ENCODE measurements at places on chromosomes 2 and 18.

- DNase-seq, result no peak
Measured at GRCh38 chr2:186551323-186552050, 38.4 kb upstream of the ITGAV start.

- DNase-seq, result no peak
Measured at GRCh38 chr2:8573234-8573941, 108.5 kb upstream of the ID2 start.

DNA sequence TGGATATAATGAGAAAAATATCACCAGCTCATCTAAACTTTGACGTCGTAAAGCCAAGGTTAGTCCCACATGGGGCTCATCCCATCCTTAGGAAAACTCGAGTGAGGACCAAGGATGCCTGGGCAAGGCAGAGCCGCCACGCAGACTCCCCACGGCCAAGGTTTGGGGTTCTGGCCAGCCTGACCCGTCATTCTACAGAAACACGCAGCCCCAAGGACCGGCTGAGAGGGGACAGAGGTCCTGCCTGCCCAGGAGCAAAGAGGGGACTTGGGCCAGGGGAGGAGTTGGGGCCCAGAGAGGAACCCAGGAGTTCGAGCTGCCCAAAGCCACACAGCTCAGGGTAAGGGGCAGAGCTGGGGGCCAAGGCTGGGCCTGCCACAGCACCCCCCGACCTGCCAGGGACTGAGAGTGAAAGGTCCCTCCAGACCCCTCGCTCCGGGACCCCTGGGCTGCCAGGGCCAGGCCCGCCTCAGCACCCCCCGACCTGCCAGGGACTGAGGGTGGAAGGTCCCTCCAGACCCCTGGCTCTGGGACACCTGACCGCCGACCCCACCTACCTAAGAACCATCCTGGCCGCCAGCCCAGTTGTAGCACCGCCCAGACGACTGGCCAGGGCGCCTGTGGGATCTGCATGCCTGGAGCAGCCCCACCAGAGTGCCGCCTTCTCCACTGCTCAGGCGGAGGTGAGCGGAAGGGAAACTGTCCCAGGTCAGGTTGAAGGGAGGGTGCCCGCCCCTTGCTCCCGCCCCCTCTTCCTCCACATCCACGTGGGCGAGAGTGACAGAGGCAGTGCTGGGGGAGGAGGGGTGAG is at the start of gene PDCD1:
Gene PDCD1, minus strand, starts transcription at position 689 of the 811 bp plus-strand sequence. Its CDS starts 56 bp downstream, at position 633.
- DNase-seq, result peak; percentile 89

GRCh38 chr2:131055169-131056065 is 37.8 kb downstream of the FAM168B start:
- DNase-seq, result no peak

GRCh38 chr2:57947398-57947797 is 99.2 kb upstream of the VRK2 start:
- DNase-seq, result no peak

GRCh38 chr2:12642859-12643258 is 73.9 kb upstream of the TRIB2 start:
- no peak for DNase-seq

- DNase-seq, result no peak
Measured at GRCh38 chr18:32847691-32848090, 74.9 kb upstream of the KLHL14 start.

- DNase-seq, result no peak
Measured at GRCh38 chr2:68290901-68291300, 28.8 kb downstream of the CNRIP1 start.

DNA sequence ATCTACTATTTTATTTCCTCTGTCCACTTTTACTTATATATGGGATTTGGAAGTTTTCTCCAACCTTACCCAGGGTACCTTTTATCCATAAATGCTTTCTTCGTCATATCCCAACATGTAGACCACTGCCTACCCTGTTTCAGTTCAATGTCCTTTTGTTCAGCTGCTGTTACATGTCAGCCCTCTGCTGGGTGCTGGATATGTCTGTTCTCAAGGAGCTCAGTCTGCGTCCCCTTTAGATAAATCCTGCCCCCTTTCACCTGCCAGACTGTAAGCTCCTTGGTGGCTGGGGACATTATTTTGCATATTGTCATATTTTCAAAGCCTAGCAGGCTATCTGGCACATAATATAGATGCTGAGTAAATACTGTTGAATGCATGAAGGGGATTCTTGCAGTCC is 53.2 kb downstream of the NEMP2 start:
- DNase-seq, result no peak

DNA sequence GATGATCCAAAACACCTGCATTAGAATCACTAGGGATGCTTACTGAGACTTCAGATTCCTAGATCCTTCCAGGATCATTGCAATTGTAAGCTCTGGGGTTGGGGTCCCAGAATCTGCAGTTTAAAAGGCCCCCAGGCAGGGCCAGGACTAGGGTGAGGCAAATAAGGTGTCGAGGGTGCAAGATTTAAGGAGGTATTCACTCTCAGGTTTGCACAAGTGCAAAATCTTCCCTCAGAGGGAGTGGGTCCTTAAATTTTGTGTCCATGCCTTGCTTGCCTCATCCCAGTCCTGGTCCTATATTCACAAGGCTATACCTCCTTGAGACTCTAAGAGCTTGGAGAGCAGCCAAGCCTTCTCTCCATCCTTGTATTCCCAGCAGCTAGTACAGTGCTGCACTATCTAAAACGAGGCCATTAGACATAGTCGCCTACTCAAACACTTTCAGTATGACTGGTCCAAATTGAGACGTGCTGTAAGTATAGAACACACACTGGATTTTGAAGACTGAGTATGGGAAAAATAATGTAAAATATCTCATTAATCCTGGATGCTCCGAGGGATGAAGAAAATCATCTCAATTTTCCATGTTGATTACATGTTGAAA is 31.6 kb upstream of the MREG start:
- DNase-seq, result no peak

GRCh38 chr18:26434887-26435286 is 113.5 kb downstream of the KCTD1 start:
- no peak for DNase-seq

DNA sequence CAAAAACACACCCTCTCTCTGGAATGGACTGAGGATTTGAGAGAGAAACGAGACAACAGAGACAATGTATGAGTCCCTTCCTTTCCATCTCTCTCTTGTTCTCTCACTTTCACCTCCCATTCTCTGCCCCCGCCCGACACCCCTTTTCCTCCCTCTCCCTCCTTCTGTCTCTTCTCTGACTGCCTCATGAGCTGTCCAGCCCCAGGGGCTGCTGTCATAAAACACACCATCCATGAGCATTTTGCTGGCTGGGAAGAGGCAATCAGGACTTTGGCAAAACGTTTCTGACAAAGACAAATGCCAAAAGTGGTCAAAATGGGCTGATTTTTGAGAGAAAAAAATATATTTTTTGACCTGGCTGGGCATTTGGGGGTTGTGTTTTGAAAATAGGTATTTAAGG is 377.2 kb downstream of the EN1 start:
- no peak for DNase-seq

GRCh38 chr2:186925514-186925913 is 76.5 kb upstream of the ZSWIM2 start:
- DNase-seq, result no peak

DNA sequence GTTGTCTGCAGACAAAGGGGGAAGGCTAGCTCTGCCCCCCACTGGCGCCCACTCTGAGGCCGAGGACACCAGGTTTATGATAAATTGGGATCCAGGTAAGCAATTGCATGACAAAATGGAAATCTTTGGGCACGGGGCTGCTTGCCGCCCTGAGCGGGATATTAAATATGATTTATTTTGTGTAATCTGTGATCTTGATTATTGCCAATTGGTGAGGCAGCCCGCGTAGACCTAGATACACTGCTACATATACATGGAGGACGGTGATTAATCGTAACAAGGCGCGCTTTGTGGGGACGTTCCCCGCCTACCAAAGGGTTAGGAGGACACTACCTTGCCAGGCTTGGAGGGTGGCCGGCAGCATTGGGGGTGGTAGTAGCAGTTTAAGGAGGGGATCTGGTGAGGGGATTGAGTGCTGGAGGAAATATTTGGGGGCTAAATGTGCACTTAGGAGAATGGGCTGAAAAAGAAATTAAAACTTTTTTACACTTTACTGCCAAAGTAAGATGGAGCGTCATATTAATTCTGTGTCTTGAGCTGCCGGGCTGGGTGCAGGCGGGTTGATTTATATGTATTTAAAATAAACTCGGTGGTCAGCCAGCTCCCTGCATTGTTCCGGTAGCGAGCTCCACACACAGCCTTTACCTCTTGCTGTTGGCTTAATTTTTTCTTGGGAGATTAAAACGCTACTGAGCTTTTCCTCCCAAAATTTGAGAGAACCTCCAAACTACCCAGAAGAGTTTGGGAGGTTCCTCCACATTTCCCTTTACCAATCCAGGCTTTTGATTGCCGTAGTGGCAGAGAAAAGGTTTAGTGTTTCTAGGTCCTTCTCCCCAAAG is 4.1 kb downstream of the HOXD3 start:
- DNase-seq, result peak; percentile 54

DNA sequence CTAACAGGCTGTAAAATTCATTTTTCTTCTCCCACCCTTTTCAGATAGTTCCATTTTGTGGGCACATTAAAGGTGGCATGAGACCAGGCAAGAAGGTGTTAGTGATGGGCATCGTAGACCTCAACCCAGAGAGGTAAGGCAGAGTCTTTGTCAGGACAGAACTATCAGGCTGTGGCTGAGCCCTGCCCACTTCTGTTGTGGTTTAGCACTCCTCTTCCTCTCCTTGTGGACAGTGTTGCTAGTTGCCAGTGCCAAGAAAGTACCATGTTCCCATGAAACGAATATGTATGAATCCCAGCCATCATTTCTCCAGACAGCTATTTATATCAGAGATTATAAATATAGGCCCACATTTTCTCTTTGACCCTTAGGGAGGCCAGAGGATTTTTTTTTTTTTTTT is 1.6 kb downstream of the LGALSL start:
- no peak for DNase-seq

GRCh38 chr2:238731961-238732360 is 115.9 kb upstream of the TWIST2 start:
- DNase-seq, result no peak

- no peak for DNase-seq
Measured at GRCh38 chr2:214807653-214808052, 1.8 kb downstream of the BARD1 start.

GRCh38 chr2:57417007-57417406 is 629.6 kb upstream of the VRK2 start:
- no peak for DNase-seq
